ENCODE measurements at places on chromosomes 11 and 22.
A peak's percentile ranks its signal among the peaks of the same experiment; 100 is the strongest.

DNA sequence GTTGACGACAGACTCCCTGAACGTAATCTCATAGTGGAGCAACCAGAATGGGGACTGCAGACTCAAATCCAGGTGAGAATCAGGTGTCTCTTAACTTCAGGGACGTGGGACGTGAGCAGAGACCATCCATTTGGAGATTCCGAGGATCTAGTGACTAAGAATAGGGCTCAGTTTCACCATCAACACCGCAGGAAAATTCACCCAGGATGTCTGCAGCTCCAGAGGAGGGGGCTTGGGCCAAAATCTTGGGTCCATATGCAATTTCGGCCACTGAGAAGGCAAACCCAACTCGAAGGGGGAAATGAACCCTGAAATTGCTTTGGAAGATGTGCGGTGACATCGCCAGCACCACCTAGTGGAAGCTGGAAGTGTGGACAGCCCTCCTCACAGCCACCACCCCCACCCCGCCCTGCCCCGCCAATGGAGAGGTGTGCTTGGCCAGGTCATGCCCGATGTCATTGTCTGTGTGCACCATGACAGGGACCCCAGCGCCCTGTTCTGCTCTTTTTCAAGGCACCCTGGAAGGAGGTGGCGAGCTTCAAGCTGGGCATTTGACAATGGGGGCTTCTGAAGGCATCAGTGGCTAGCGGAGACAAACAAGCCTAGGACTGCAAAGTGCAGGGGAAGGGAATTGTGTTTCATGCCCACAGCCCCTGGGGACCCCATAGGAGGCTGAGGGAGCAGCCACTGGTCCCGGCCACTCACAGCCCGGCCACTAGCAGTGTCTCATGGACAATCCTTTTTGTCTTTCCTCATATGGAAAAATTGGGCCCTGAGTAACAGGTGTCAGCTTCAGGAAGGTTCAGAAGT is 24.8 kb downstream of the APOL1 start:
- DNase-seq: peak; percentile 74

- DNase-seq: peak; percentile 63
These were observed 37.2 kb downstream of the MS4A6A start for GRCh38 chr11:60145677-60146076.

DNA sequence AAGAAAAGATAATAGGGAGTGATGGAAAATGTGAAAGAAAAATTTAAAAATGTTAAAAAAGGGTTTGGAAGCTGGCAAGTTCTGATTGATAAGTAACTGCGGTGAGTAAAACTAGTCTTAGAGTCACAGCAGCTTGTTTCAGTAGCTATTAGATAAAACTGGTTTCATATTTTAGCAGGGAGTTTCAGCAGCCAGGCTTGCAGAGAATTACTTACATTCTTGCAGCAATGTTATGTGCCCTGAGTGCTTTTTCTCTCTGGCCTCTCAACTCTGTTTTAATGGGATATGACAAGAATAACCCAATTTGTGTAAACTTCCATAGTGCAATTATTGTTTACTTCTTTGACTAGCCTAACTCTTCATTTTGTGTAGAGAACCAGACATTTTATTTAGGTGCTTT is 33.6 kb downstream of the PPME1 start:
- no peak for DNase-seq

DNA sequence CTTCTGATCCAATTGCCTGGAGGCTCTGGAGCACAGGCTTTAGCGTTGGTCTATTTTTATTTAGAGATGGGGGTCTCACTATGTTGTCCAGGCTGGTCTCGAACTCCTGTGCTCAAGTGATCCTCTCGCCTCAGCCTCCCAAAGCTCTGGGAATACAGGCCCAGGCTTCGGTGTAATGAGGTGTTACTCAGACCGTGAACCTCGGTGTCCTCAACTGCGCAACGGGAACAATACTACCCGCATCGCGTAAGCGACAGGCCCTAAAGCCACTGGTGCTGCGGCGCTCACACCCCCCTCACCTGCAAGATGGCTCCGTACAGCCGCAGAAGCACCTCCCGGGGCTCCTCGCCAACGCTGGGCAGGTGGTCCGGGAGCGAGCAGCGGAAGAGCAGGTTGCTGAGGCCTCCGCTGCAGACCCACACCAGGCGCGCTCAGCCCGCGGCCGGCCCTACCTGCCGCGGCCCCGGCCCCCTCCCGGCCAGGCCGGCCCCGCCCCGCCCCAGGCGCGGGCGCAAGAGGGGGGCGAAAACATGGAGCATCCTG is 628 bp downstream of the CHKB start:
- DNase-seq: peak; percentile 46

DNA sequence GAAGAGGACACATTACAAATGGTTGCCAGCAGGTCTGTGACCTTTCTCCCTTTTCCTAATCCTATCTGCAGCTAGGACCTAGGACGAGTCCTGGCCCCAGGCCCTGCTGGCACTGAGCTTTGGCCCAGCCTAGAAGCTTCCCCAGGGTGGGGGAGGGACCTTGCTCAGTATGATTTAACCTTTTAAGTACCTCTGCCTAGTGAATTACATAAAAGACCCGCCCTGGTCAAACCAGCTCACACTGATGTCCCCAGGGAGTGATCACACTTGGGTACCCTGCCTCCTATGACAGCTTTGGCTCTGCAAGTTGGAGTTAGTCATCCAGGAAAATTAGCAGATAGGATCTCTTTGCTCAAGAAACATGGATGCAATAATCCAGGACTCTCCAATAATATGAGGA is 21.9 kb downstream of the ASCC2 start:
- DNase-seq: no peak

- DNase-seq: no peak
These were observed 252.1 kb upstream of the ARHGAP42 start for GRCh38 chr11:100434821-100435641.

DNA sequence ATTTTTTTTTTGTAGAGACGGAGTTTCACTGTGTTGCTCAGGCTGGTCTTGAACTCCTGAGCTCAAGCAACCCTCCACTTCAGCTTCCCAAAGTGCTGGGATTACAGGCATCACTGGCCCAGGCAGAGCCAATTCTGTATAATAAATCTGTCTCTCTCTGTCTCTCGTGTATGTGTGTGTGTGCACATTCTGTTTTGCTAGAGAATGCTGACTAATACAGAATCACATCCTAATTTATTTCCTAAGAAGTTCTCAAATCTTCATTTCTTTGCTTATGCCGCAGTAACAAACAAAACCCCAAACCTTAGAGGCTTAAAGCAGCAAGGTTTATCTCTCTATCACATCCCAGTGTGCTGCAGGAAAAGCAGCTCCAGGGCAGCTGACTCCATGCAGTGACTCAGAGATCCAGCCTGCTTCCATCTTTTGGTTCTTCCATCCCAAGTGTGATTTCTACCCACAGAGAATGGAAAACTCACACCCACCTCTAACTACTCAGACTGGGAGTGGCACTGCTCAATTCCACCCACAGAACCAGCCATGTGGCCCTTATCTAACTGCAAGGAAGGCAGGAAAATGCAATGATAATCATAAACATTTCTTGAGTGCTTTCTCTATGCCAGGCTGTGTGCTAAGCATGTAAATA is 35.1 kb upstream of the LRRC10B start:
- no peak for DNase-seq

DNA sequence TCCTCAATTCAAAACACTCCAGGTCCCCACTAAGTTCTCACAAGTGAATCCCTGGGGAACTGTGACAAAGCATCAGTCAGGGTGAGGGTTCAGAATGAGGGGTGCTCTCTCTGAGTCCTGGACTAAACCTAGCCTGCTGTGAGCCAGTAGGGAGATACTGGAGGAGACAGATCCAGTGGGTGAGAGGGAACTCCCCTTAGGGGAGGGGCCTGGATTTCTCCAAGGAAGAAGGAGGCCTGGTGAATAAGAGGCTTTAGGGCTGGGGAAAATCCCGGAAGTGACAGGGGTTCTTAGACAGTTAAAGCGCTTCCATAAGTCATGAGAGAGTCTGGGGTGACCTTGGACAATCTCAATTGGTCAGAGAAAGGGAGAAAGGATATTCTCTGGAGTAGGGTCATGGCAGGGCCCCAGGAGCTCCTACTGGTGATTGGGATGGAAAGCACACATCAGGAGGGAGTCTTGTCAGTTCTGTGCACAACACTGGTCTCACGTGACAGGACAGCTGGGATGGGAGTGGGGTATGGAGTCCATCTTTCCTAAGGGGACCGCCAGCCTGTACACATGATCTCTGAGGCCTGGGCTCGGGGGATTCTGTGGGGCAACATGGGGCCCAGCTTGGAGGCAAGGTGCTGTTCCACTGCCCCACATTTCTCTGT is 1.5 kb downstream of the TBC1D10A start:
- no peak for DNase-seq

- peak; percentile 40 for DNase-seq
These were observed 893 bp downstream of the SLC36A4 start for GRCh38 chr11:93196816-93197379.

DNA sequence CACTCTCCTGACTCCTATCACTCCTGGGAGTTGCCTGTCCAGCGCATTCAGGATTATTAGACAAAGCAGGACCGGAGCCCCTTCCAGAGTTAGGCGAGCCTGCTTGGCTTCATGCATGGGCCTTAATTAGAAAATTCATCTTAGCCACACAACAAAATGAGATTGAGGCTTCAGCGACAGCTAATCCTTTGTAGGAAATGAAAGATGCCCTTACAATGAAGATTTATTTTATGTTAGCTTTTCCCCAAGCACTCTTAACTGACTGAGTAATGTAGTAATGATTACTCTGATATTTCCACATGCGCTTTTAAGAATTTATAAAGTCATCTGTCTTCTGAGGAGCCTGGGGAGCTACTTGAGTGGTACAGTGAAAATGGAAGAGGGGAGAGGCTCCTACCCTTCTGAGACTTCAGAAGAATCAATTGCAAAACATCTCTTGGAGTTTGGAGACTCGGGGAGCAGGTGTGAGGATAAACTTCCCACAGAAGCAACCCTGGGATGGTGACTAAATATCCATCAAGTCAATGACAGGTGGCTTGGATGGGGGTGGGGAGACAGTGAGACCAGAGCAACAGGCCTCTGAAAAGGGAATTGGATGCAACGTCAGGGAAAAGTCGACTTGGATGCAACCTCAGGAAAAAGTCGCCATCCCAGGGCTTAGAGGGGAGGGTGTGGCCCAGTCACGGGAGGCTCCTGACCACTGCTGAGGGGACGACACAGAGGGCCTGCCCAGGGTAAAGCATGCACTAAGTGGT is 434.5 kb upstream of the B3GAT1 start:
- DNase-seq: no peak

DNA sequence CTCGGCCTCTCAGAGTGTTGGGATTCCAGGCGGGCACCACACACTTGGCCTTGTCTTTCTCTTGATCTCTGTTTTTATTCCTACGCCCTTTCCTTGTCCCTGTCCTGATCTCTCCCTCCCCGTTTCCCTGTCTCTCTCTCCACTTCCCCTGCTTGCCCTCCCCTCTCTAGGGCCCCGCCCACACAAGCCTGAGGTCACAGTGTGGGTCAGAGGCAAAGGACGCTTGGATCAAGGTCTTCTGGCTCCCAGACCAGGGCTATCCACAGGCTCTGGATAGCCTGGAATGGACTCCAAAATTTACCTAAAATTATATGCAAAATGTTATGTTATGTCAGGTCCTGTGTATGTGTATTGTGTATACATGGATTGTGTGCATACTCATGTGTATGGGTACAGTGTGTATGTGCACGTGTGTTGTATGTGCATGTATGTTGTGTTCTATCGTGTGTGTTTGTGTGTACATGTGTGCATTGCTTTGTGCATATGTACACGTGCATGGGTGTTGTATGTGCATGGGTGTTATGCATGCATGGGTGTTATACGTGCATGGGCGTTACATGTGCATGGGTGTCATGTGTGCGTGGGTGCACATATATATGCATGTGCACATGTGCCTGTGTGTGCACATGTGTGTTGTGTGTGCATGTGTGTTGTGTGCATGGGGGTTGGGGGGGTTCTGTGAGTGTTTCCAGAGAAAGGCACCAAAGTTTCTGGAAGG is 38.3 kb downstream of the TP53I11 start:
- DNase-seq: no peak

DNA sequence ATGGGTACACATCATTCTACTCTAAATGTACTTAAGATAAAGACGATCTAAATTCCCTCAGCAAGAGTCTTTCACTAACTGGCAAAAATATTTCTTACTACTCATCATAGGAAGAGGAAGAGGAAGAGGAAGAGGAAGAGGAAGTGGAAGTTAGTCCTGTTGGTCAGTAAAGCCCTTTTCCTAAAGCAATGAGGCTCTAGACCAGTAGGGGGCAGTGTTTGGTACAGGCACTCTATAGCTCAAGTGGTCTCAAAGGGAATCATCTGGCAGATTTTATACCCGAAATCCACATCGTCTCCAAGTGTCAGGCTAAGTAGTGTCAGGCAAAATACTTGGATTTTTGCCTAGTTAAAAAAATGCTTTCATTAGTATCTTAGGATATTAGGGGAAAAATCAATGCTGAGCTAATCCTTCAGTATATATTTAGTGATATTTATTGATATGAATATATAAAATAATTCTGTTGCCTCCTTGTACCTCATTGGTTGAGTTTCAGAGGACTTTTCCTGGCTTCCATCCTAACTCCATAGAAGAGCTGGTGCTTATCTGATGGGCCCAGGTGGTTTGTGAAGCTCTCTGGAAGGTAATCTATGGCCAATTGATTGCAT is 7.7 kb downstream of the BLID start:
- peak; percentile 62 for DNase-seq

- no peak for DNase-seq
These were observed 634.9 kb downstream of the METTL15 start for GRCh38 chr11:28743061-28743550.

- peak; percentile 78 for DNase-seq
These were observed 635 bp downstream of the C11orf21 start for GRCh38 chr11:2300936-2301630.

DNA sequence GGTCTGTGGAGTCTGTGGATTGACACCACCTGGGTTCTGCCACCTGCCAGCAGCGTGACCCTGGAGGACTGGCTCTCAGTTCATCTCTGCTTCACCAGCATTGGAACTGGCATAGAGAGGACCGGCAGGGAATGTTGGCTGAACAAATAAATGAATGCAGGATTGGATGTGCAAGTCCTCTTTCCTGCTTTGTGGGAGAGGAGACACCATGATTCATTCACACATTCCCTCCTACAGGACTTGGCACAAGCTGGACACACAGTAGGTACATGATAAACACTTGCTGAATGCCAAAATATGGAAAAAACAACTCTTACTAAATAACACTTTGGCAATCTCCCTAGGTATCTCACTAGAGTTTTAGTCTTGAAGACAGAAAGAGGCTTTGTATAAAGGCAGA is 116.6 kb upstream of the NARS2 start:
- no peak for DNase-seq
